ENCODE measurements at places on chromosomes 4 and X. TPM values are rescaled to one million over a fixed set of nuclear protein-coding genes. Genes with fewer than 3 reads are reported as not detected.

Gene SHROOM4
- 3.6 TPM for total RNA-seq

Gene ATP6AP1
- total RNA-seq: 68.5 TPM

Gene SLBP
- total RNA-seq: 64.2 TPM

Gene CYSLTR1
- not detected for total RNA-seq

Gene ASMT
- not detected for total RNA-seq

Gene P2RY8
- not detected for total RNA-seq

Gene HSD17B13
- not detected for total RNA-seq

Gene UGT2A3
- not detected for total RNA-seq

Gene ABLIM2
- 0.32 TPM for total RNA-seq

All from cardiac atrium fibroblast (primary cell).